Fibroblast of skin of abdomen (primary cell): ENCODE measurements at places on chromosomes 2 and 18.

DNA sequence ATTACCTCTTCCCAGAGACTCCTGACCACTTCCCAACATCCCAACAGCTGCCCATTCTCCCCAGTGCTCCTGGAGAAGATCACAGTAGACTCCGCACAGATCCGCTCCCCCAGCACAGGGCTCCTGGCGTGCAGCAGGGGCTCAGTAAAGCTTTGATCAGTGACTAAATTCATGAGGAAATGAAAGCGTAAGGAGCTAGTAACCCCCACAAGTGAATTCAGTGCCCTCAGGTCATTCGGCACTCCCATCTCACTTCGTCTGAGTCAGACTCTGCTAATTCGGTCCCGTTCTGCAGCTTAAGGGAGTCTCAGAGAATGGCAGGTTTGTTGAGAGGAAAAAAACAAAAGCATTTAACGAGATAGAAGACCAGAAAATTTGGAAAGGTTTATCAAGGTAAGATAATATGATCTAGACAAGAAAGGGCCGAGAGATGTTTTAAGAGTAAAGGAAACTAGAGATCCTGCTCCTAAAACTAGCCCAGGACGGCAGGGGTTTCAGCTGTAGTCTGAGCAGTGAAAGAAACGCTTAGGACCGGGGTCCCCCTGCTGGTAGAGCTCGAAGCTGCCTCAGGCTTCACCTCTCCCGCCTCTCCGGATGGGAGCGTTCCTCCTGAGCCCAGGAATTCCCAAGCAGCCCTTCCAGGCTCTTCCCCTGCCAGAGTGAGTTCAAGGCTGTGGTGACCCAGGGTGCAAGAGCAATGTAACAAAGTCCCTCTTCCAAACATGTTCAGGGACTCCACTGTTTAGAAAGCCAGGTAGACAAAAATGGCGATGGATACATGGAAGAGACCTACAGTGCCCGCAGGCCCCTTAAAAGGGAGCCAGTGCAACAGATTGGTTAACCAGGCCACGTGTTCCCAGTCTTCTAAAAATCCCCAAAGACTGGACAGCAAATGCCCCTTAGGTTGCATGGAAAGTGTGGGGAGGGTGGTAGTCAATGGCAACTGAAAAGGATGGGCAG lies 127.3 kb downstream of the DNER start:
- DNase-seq = peak; percentile 70

- no peak for DNase-seq
These were observed 115.9 kb upstream of the EPAS1 start for GRCh38 chr2:46181306-46181705.

- DNase-seq = peak; percentile 29
These were observed 1.3 kb downstream of the PTPRM start for GRCh38 chr18:7568426-7568825.

DNA sequence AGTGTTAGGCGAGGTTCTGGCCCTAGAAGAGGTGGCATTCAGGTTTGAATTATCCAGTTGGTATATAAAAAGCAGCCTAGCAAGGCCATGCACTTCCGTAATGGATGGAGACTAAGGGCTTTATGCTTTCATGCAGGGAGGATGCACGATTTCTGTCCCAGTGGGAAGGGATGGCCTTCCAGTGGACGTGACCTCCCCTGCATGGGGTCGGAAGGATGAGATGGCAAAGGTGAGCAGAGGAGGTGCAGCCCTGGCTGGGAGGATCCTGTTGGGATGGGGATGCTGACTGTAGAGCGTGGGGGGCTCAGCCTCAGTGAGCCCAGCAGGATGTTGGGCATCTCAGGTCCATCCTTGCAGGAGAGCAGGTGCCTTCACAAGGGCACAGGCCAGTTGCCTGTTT lies 4.8 kb downstream of the ASB18 start:
- DNase-seq = no peak

GRCh38 chr2:120709608-120710041 lies 26.0 kb upstream of the GLI2 start:
- no peak for DNase-seq

- no peak for DNase-seq
These were observed 188.7 kb upstream of the COL3A1 start for GRCh38 chr2:188785490-188785889.

- DNase-seq = peak; percentile 31
These were observed 28.9 kb upstream of the CNOT11 start for GRCh38 chr2:101223814-101224231.

DNA sequence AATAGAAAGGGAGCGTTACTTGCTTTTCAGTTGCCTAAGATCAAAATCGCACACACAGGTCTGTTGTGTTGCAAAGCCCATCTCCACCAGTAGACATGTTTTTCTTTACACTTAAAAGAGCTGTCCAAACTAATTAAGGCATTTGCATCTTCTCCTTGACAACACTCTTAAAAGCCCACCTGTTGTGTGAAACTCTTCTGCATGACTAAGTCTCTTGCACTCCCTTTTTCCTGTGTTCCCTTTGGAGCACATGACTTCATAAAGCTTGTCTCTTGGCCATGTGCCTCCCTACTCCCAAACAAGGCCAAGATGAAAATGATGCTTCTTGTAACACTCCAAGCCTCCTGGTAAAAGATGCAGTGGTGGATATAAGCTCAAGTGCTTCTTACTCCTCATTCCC lies 26.1 kb downstream of the PID1 start:
- DNase-seq = no peak

DNA sequence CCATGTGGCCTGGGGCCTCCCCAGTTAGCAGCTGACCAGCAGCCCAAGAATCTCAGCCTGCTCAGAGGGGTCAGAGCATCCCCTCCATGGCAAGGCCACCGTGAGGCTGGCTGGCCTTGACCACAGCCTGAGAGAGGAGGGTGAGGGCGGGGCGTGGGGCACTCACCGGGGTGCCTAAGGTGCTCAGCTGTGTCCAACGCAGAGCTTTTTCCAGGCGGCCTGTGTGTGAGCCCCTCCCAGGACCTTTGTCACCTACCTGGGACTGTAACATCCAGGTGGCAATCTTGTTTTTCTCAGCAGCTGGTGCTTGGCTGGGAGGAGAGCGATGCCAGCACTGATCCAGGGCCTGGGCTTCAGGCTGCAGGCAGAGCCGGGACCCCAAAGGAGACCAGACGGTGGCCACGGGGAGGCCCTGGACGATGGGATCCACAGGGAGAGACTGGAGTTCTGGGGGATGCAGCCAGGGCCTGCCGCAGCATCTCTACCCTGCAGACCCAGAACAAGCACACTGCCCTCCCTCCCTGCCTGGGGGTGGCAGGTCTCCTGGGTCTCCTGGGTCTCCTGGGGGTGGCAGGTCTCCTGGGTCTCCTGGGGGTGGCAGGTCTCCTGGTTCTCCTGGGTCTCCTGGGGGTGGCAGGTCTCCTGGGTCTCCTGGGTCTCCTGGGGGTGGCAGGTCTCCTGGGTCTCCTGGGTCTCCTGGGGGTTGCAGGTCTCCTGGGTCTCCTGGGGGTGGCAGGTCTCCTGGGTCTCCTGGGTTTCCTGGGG lies 12.3 kb downstream of the SNED1 start:
- no peak for DNase-seq

DNA sequence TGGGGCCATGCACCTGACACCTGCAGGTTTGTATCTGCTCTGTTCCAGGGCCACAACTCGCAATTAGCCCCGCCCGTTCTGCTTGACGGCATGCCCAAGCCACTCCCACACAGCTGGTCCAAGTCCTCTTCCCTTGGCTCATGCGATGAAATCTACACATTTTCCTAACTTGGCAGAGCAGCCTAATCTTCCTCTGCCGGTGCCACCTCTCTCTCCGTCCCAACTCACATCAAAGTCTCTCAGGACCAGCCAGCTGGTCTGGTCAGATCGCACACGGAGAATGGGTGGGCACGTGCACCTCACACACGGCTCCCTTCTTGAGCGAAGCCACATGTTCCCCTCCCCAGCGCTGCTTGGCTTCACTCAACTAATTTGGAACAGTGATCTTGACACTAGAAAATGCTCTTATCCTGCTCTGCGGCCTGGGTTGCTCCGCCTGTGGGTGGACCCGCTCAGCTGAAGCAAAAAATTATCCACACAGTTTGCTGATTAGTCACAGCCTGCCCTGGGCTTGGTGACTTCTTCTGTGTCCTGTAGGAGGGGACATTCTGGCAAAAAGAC lies 176.7 kb downstream of the NRP2 start:
- peak; percentile 85 for DNase-seq
